Stimulated activated CD8-positive, alpha-beta memory T cell treated with anti-CD3 and anti-CD28 coated beads, Interleukin-7, amount 100 ng/mL, for 24 hours (primary cell): ENCODE measurements at places on chromosomes 16 and 17.

GRCh38 chr16:87780385-87780989, 14.7 kb upstream of the KLHDC4 start:
- no peak for DNase-seq

DNA sequence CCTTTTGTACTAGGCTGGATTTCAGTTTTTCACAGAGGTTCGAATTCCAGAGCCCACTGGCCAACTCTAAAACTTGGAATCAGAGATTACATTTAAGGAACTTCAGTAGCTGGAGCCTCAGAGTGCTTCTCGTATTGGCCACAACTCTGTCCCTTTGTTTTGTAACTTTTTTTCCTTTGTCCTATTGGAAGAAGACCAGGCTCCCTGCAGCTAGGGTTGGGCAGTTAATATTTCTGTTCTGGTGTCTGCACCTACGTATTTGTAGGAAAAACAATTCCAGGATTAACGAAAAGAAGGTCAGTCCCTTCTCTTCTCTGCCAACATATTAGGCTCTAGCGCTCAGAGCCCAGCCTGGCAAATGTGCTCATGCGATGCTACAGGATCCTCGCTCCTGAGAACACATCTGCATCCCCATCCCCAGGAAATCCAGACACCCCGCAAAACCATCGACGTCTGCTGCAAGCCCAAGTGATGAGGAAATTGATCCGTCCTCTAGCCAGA, 1.9 kb downstream of the CDH11 start:
- no peak for DNase-seq

DNA sequence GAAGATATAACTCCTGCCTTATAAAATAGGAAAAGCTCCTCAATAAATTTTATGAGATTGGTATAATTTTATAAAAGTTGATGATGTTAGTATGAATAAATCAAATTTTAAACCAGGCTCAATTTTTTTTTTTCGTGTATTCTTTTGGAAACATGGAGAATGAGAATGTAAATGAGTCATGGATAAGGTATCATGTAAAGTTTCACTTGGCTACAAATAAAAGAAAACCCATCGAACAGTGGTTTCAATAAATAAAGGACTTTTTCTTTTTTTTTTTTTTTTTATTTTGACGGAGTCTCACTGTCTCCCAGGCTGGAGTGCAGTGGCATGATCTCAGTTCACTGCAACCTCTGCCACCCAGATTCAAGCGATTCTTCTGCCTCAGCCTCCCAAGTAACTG, 67.3 kb downstream of the PHKB start:
- no peak for DNase-seq

- no peak for DNase-seq
Measured at GRCh38 chr16:52528393-52529065, 18.4 kb downstream of the TOX3 start.

DNA sequence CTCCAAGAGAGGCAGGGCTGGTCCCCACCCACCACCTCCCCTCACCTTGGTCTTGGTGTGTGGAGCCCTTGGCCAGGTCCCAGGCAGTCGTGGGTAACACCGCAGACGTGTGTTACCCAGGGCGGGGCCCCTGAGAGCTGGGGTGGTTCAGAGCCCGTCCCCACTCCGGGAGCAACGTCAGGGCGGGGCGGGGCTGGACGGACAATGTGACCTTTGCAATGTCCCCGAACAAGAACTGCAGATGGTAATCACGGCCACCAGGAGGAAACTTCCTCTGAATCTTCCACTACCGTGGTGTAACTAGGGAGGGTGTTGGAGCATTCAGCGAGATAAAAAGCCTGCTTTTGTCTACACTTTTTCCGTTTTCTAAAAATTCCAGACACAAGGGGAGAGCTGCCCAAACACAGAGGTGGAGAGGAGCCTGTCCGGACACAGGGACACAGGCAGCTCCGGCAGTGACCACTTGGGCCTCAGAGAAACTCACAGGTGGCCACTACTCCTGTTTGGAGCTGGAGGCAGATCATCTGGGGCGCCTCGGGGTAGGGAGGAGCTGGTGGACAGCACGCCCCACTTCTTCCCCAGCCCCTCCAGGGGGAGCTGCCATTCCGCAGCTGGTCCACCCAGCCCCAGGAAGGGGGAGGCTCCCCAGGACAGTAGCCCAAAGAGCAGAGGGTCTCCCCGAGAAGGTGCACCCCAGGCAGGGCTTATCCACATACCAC, 14.2 kb upstream of the SLC38A10 start:
- DNase-seq, result no peak

- no peak for DNase-seq
Measured at GRCh38 chr17:59899099-59899498, 6.2 kb downstream of the RPS6KB1 start.

DNA sequence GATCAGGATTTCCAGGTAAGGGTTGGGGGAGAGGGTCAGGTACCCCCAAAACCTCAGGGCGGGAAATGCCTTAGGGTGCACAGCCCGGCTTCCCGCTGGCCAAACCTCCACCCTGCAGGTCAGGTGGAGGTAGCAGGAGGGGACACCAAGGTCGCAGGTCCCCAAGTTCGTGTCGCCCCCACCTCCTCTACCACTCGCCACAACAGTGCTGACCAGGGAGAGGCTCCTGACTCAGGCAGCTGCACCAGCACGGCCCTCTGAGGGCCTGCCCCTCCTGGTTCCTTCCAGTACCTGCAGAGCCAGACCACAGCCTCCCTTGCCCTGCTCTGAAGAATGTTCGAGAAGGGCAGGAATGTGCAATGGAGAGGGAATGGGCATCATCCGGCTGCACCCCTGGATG, 3.9 kb downstream of the MRPL28 start:
- no peak for DNase-seq

DNA sequence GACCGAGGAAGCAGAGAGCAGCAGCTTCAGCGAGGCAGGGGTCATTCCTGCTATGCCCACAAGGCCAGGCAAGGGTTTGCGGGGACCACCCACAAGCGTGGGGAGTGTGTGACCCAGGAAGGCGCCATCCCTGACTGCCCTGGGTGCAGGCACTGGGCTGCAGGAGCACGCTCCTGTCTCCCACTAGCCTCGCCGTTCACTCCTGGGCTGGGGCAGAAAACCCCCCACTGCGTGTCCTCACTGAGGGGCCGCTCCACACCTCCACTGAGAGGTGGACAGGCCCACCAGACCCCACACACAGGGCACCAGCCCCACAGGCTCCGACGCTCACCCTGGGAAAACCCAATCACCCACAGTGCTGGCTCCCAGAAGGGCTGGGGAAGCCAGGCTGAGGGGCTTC, 56.1 kb downstream of the KLHDC4 start:
- DNase-seq, result no peak

DNA sequence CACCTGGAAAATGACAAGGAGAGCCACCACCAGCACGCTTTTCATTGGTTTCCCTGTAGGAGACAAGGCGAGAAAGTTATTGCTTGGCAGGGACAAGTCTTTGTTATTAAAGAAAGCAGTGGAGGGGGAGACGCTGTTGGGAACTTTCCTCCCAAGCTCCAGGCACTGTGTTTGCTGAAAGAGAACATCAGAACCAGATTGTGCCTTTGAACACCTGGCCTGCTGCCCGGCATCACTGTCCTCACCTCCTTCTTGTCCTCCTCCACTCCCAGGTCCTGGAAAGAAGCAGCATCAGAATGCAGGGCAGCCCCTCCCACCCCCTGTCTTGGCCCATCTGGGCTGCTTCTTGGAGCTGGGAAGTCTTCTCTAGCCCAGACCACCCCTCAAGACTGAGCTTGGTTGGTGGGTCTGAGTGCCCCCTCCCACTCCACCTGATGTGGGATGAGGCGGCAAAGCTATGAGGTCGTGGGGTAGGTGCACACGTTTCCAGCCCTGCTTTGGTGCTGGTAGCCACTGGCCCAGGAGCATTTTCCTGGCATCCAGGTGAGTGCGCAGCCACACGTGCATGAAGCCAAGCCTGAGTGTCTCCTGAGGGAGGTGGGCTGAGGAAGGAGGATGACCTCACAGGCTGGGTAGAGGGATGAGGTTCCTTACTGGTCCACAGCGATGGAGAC, 6.2 kb downstream of the CCR7 start:
- no peak for DNase-seq

GRCh38 chr17:79616801-79617200, 6.0 kb upstream of the RBFOX3 start:
- no peak for DNase-seq

GRCh38 chr17:44830359-44831288, 537 bp upstream of the GJC1 start:
- DNase-seq, result no peak

- no peak for DNase-seq
Measured at GRCh38 chr17:9845306-9845705, 19.6 kb downstream of the GLP2R start.

DNA sequence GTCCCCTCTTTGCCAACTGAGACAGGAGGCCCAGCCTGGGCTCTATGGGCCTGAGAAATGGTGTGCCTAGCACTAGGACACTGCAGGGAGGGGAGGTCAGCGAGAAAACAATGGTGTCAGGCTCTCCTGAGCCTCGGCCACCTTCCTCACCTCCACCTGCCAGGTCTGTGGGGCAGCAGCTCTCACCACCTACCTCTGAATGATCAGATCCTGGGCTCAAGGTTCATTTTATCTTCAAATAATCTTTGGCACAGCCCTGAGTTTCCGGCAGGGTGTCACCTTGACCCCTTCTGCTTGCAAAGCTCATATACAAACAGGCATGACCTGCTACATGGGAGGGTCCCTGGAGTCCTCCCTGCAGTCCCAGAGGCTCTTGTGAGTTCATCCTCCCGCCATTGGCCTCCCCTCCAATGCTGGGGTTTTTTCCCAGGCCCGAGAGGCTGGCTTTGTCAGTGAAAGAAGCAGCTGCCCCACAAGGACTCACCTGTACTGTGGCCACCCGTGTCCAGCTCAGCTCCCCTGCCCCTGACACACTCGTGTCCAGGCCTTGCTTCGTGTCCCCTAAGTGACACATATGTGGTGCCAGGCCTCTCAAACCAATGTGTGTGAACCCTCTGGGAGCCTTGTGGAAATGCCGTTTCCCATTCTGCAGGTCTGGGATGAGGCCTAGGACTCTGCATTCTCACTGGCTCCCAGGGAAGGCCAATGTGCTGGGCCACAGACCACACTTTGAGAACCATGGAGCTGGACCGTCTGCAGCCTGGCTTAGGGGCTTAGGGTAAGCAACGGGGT, 176.8 kb upstream of the CIBAR2 start:
- DNase-seq, result no peak

DNA sequence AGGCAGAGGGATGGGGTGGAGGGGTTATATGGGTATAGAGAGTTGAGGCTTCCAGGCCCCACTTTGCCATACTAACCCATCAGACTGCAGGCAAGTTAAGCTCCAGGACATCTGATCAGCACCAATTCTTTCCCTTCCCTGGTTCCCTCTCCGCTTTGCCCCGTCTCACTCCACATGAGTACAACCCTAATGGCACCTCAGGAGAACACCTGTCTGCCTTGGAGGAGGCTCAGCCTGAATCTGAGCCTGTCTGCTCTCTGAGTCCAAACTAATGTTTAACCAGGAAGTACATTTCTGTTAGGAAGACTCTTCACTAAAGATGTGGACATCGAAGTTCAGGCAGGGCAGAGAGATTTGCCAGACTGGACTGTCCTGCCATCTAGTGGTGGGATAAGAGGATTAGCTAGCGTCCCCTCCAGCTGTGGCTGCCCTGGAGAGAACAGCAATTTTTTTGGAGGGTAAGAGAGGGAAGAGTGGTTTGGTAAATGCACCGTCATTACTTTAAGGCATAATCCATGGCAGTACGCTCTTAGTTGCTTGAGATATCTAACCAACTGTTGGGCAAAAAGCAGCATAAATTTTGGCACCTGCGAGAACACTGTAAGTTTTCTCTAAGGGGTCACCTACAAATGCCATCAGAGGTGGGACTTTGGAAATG, 29.2 kb upstream of the LRRC75A start:
- peak; percentile 23 for DNase-seq

GRCh38 chr17:9790316-9790715, 1.1 kb downstream of the DHRS7C start:
- DNase-seq, result no peak
